Esophagus muscularis mucosa (tissue), 4 donors: ENCODE measurements at places on chromosomes 3 and 15. TPM values are rescaled to one million over a fixed set of nuclear protein-coding genes. Genes with fewer than 3 reads are reported as not detected.

Gene TM4SF18
- total RNA-seq: 8.0 TPM

GRCh38 chr3:98003306-98003969, 31.2 kb upstream of the RIOX2 start:
- no peak for DNase-seq

- no peak for DNase-seq
Observed at GRCh38 chr3:4850928-4851265, 128.3 kb upstream of the BHLHE40 start.

- DNase-seq: no peak
Observed at GRCh38 chr3:115077501-115078250, 69.4 kb downstream of the ZBTB20 start.

DNA sequence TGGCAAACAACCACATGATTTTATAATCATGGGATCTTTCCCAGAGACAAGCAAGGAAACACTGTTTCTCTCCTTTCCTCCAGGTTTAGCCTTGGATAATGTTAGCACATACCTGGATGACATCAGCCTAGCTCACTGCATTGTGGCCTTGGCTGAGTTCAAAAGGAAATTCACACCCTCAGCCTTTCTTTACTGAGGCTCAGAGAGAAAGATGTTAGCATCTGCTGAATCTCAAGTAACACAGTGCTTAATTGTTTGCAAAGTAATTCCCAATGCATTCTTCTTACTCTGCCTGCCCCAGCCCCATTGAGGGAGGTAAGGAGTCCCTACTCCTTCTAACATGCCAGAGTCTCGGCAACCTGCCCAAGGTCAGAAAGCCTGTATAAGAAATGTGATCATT, 432.2 kb upstream of the LMCD1 start:
- no peak for DNase-seq

DNA sequence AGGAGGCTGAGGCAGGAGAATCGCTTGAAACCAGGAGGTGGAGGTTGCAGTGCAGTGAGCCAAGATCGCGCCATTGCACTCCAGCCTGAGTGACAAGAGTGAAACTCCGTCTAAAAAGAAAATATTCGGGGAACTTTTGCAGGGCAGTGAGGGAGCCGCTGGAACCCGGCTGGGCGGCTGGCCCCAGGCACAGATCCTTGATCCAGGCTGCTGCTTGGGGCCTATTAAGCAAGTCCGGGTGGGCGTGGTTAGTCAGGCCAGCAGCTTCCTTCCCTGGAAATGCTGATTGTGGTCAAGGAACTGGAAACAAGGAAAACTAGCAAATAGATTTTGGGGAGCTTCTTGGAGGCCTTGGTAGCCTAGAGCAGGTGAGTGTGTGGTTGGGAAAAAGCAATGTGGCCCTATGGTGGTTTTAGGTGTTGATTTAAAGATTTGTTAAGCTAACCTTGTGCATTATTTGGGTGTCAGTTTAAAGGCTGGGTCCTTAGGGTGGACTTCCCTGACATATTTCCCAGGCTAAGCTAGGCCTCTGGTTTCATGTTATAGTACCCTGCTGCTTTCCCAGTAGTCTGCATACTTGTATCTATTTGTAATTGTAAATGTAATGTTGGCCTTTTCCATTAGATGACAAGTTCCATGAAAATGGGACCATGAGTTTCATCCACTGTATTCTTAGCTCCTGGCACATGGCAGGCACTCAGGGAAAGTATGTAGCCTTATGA, 17.7 kb upstream of the SNX22 start:
- DNase-seq: no peak

Gene NPAP1
- not detected for total RNA-seq

Gene ALPK3
- 9.1 TPM for total RNA-seq

Gene LRRC31
- not detected for total RNA-seq

GRCh38 chr3:167253037-167253436, 127.1 kb downstream of the ZBBX start:
- DNase-seq: no peak

DNA sequence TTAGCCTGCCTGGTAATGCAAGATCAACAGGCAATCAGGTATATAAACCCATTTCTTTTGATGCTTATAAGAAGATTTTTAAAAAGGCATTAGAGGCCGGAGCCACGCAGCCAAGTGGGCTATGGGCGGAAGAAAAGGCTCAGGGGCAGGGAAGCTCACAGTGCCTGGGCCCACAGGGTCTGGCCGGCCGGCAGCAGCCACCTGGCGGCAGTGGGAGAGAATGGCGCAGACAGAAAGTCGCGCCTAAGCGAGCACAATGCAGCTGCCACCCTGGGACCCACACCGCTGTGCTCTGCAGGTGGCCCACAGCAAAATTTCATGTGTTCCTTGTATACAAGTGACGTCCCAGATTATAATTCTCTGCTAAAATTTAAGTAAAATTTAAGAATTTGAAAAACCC, 448.6 kb upstream of the RASGRP1 start:
- no peak for DNase-seq

DNA sequence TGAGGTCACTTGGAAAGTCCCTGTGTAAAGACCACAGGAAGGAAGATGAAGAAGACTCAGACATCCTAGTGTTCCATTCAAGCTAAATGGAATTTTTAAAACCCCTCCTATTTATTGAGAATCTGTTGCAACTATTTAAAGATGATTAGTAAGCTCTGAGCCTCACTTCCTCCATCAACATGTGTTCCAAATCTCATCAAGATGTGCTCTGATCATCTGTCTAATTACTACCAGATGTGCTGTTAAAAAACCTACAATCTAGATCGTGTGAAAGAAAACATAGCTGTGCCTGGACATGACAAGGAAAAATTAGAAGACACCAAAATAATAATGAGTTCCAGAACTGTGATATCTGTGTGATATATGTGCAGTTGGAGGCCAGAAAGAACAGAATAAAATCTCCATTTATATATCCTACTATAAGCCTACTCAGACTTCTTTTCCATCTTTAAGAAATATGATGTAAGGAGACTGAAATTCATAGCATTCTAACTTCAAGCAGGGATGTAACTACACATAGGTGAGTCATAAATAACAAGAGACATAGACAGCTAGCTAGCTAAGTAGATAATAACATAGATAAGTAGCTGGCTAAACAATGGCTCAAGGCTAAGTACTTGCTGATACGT, 7.8 kb downstream of the XPC start:
- DNase-seq: no peak

DNA sequence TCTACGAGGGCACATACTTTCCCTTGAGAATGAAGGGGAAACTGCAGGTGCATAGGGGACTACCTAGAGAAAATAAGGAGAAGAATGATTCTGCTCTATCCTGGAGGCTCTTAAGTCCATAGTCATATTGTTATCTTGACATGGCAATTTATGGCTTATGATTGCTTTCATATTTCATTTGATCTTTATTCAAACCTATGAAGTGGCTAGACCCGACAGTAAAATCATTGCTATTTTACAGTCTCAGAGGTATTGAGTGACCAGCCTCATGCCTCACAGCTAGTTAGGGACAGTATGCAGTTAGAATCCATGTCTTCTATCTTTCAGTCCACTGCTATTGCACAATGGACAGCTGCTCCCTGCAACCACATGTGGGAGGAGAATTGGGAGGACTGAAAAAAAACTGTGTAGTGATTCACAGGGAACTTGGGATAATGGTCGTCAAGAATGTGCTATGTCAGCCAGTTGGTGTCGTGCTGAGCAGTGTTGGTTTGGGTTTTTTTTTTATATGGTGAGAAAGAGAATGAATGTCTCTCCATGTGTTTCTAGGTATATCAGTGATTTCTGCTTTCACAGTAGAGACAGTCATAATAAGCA, 63.2 kb upstream of the SPPL2A start:
- no peak for DNase-seq

DNA sequence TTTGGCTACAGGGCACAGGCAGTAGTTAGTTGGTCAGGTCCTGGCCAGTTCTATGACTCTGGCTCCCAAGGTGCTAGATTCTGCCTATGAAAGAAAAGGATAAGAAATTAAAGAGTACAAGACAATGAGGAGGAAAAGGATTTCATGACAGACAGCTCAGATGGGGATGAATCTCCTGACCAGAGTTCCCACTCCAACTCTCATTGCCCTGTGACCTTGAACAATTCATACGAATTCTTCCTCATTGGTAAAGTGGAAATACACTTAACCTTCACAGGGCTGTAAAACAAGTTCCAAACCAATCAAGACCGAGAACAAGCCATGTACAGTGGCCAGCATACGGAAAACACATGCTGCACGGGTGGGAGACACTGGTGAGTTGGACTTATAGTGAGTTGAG, 23.7 kb downstream of the CLEC3B start:
- no peak for DNase-seq

GRCh38 chr3:124463234-124463633, 267.0 kb upstream of the UMPS start:
- DNase-seq: no peak

Gene TMC3
- total RNA-seq: 0.99 TPM
